Umbilical cord (tissue), 2 donors: ENCODE measurements at places on chromosomes 4 and X. TPM values are rescaled to one million over a fixed set of nuclear protein-coding genes. Genes with fewer than 3 reads are reported as not detected.

CDKN2AIP gene
- 15.2 TPM for total RNA-seq

ELMOD2 gene
- total RNA-seq = 53.4 TPM

VSIG4 gene
- 45.0 TPM for total RNA-seq

ENPEP gene
- 15.2 TPM for total RNA-seq

SPANXN3 gene
- total RNA-seq = not detected

BST1 gene
- 39.0 TPM for total RNA-seq

GPC4 gene
- 17.1 TPM for total RNA-seq
